Stimulated activated CD4-positive, alpha-beta T cell treated with anti-CD3 and anti-CD28 coated beads, TNF-alpha, amount 100 ng/mL, for 4 hours (primary cell): ENCODE measurements at places on chromosomes 3 and 15.

DNA sequence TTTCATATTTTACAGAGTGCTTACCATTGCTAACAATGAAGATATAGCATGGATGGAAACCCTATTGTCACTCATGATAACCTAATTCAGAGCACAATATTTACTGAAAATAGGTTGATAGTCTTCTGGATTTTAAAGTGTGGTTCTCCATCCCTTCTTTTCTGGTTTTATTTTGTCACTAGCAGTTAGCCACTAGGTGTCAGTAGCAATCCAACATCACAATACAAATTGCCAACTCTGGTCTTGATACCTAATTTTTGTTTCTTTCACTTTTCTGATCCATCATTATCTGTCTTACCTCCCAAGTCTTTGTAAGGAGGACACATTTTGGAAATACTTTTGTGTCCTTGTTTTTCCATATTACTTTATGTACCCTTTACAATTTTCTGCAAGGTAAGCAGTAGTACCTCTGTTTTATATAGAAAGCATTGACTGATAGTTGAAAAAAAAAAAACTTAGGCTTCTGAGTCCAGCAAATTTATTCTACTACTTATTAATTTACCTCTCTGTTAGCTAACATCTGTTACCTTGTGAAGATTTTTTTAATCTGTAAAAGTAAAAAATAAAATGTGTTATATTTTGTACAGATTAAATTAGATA, 28.3 kb upstream of the CRYBG3 start:
- DNase-seq = no peak

DNA sequence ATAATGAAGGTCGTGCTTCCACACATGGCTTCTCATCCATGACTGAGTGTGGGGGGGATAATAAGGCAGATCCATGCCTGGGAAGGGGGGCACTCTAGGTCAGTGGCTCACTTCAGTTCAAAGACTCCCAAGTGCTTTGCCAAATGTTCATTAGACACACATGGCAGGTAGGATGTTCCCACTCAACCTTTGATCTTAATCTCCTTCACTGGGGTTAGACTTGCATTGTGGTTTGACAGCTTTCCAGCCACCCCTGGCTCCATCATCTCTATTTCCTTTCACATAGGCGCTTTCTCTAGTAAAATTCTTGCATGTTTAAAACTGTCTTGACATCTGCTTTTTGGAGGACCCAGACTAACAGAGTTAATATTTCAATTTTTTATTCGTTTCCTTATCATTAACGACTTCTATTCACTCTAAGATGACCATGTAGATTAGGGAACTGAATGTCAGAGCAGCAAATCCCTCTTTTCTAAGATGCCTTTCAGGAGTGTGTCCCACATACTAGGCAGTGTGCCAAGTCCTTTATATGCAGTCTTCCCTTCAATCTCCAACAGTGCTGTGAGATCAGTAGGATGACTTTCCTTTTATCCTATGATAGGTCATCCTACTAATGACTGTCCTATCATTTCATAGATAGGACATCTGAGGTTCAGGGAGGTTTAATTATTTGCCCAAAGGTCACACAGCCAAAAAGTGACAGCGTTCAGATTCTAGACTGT, 57.9 kb downstream of the BTD start:
- no peak for DNase-seq

- DNase-seq = no peak
Measured at GRCh38 chr3:176293276-176293675, 904.0 kb downstream of the TBL1XR1 start.

- DNase-seq = no peak
Measured at GRCh38 chr15:68175526-68175925, 29.6 kb downstream of the CALML4 start.

DNA sequence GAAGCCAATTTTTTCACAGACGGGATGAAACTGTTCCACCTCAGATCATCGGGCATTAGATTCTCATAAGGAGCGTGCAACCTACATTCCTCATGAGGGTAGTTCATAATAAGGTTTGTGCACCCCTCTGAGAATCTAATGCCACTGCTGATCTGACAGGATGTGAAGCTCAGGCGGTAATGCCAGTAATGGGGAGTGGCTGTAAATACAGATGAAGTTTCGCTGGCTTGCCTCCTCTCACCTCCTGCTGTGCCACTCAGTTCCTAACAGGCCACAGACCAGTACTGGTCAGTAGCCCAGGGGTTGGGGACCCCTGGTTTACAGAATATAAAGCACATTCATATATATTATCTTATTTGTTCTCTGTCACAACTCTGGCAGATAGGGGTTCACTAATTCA, 2.1 kb upstream of the LIMD1 start:
- no peak for DNase-seq

DNA sequence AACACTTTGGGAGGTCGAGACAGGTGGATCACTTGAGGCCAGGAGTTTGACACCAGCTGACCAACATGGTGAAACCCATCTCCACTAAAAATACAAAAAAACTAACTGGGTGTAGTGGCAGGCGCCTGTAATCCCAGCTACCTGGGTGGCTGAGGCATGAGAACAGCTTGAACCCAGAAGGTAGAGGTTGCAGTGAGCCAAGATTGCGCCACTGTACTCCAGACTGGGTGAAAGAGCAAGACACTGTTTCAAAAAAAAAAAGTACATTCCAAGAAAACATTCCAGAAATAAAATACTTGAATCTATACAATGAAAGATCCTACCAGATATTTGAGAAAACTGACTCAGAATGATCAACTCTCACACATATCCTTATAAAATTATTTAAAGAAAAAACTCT, 30.4 kb downstream of the TFDP2 start:
- DNase-seq = no peak

- DNase-seq = peak; percentile 50
Measured at GRCh38 chr3:48400824-48401433, 28.9 kb downstream of the FBXW12 start.

DNA sequence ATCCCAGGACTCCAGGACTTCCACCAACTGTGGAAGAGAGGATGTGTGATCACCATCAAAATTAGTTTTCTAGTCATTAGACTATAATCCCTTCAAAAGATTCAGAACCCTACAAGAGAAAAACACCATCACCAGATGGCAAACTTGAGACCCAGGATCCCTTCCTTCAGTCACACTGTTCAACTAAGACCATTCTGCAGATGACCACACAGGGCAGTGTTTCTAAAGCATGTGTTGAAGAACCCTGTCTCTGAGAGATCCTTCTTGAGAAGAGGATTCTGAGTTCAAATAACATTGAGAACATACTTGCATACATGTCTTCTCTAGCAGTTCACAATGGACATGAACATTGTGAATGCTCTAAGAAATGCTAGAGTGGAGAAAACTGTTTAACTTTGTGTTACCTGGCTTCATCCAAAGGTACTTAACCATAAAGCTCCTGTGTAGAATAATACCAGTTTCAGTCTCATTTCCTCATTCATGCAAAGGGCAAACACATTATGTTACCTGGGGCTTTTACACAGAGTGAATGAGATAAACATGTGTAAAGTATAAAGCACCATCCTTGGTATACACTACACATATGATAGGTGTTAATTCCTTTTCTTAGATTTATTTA, 2.4 kb upstream of the ADGRG7 start:
- DNase-seq = no peak

DNA sequence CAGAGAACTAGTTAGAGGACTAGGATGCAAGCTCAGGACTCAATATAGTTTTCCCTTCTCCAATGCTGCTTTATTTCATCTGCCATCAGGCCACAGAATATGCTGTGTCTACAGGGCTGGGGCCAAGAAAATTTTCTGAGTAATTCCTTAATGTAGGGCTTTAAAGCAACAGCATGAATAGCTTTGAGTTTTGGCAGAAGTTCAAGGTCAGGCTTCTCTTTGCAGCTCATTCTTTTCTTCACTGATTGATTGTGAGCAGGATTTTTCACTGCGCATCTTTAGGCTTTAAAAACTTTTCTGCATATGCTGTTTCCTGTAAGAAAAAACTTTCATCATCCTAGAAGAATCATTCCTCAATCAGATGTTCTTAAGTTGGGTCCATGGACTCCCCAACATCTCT, 4.6 kb downstream of the TMEM108 start:
- no peak for DNase-seq

GRCh38 chr3:72245183-72245811, 460.3 kb upstream of the PROK2 start:
- no peak for DNase-seq

- DNase-seq = no peak
Measured at GRCh38 chr3:118199044-118199443, 835.6 kb downstream of the IGSF11 start.

DNA sequence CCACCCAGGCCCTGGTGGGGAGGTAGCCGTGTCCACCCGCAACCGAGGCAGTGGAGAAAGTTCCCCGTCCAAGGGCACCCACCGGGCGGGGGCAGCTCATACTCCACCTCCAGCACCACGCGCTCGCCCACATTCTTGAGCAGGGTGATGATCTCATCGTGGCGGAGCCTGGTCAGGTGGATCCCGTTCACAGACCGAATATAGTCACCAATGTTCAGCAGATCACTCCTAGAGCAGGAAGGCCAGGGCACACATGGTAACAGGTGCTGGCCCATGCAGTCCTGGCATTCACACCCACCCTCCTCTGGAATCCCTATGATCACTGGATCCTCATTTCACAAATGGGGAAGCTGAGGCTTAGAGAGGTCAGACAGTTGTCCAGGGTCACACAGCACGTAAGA, 15.8 kb downstream of the GRIP2 start:
- DNase-seq = no peak

- no peak for DNase-seq
Measured at GRCh38 chr3:124676236-124676635, 54.0 kb upstream of the UMPS start.

- no peak for DNase-seq
Measured at GRCh38 chr3:18633002-18633401, 207.9 kb upstream of the SATB1 start.

GRCh38 chr15:85404176-85404917, 23.9 kb downstream of the AKAP13 start:
- DNase-seq = no peak

GRCh38 chr3:49346797-49347251, 7.0 kb upstream of the USP4 start:
- DNase-seq = no peak

GRCh38 chr15:57806003-57806402, 99.5 kb downstream of the POLR2M start:
- DNase-seq = no peak
